Activated naive CD4-positive, alpha-beta T cell (primary cell): ENCODE measurements at places on chromosomes 16 and 17.

GRCh38 chr16:85600078-85600477 lies 13.0 kb upstream of the GSE1 start:
- DNase-seq, result no peak

DNA sequence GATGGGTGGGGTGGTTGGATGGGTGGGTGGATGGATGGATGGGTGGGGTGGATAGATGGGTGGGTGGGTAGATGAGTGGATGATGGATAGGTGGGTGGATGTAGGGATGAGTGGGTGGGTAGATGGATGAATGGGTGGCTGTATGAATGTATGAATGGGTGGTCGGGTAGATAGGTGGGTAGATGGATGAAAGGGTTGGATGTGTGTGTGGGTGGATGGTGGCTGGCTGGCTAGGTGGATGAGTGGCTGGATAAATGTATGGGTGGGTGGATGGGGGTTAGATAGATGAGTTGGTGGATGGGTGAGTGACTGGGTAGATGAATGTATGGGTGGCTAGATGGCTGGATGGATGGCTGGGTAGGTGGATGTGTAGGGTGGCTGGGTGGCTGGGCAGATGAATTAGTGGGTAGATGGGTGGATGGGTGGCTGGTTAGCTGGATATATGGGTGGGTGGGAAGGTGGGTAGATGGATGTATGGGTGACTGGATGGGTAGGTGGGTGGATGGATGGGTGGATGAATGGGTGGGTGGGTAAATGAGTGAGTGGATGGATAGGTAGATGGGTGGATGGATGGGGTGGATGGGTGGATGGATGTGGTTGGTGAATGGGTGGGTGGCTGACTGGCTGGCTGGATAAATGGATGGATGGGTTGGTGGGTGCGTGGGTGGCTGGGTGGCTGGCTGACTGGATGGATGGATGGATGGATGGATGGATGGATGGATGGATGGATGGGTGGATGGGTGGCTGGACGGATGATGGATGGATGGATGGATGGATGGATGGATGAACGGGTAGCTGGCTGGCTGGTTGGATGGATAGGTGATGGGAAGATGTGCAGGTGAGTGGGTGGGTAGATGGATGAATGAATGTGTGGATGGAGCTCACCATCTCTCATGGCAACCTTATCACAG lies 18.9 kb upstream of the GOSR2 start:
- DNase-seq, result no peak

- DNase-seq, result no peak
These were observed 467.8 kb downstream of the MAF start for GRCh38 chr16:79132701-79133100.

DNA sequence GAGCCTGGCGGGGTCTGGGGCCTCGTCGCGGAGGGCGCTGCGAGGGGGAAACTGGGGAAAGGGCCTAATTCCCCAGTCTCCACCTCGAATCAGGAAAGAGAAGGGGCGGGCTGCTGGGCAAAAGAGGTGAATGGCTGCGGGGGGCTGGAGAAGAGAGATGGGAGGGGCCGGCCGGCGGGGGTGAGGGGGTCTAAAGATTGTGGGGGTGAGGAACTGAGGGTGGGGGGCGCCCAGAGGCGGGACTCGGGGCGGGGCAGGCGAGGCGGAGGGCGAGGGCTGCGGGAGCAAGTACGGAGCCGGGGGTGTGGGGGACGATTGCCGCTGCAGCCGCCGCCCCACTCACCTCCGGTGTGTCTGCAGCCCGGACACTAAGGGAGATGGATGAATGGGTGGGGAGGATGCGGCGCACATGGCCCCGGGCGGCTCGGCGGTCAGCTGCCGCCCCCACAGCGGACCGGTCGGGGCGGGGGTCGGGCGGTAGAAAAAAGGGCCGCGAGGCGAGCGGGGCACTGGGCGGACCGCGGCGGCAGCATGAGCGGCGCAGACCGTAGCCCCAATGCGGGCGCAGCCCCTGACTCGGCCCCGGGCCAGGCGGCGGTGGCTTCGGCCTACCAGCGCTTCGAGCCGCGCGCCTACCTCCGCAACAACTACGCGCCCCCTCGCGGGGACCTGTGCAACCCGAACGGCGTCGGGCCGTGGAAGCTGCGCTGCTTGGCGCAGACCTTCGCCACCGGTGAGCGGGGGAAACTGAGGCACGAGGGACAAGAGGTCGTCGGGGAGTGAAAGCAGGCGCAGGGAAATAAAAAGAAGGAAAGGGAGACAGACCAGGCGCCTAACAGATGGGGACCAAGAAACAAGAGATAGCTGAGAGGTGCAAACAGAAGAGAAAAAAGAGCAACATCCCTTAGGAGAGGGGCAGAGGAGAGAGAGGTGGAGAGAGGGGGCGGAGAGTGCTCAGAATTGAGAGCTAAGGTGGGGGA lies at the start of gene PNMT:
Gene PNMT (plus strand): TSS at position 509 of the 980 bp plus-strand sequence. CDS start 23 bp downstream, at position 532.
- DNase-seq, result peak; percentile 59

DNA sequence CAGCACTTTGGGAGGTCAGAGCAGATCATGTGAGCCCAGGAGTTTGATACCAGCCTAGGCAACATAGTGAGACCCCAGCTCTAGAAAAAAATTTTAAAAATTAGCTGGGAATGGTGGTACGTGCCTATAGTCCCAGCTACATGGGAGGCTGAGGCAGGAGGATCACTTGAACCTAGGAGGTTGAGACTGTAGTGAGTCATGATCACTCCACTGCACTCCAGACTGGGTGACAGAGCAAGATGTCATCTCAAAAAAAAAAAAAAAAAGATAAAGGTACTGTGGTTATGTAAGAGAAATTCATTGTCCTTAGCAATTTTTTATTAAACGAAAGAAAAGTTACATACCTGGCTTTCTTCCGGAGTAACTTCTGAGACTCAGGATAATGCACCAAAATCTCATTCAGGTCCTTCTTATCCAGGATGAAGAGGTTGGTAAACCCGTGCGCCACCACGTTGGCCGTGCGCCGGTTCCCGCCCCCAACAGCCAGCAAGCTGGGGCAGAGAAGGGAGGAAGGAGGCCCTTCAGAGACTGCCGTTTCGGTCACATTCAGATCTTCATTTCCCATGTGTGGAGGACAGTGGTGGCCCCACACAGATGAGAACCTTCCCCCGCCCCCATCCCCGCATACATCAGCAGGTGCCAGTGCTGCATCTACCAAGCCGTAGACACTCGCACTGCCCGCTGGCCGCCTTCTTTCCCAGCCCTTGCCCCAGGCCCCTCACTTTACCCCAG lies 73.7 kb downstream of the CNGB1 start:
- no peak for DNase-seq

DNA sequence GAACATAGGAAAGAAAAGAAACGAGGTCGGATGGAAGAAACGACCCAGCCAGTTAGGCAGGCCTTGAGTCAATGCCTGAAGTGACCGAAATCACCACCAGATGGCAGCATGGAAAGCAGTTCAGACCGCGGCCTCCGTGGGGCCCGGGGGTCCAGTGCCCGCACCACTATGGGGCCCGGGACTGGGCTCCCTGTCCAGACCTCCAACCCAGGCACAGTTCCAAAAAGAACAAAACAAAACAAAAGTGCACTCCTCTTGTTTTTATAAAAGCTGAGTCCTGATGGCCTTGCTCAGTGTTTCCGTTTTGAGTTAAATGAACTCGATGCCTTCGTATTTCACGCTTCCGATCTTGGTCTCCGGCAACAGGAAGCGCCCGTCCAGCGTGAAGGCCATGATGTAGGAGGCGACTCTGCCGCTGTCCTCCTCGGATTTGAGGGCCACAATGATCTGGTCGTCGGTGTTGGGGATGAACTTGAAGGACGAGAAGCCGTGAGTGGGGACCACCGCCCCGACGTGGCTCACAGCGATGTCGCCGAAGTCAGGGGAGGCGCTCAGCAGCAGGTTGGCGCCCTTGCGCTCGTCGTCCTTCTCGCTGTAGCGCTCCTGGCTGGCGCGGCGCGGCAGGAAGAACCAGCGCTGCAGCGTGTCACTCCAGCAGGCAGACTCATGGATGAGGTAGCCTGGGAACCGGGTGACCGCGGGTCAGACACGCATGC lies 13.7 kb upstream of the LGALS3BP start:
- peak; percentile 44 for DNase-seq

DNA sequence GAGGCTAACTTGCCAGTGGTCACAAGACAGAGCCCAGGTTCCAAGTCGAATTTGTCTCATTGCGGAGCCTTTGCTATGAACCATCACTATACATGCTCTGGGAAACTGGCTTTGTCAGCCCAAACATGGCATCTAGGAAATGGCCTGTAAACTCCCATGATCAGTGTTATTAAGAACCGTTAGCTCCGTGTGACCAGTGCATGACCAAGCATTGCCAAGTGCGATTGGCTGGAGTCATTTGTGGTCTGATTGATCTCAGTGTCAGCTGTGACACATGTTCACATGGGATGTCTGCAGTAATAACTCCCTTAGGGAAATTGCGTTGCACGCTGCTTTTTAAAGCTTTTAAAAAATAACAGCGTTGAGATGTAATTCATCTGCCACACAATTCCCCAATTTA lies 18.6 kb upstream of the CDH3 start:
- no peak for DNase-seq

- DNase-seq, result no peak
These were observed 4.5 kb downstream of the CD79B start for GRCh38 chr17:63927464-63928171.

DNA sequence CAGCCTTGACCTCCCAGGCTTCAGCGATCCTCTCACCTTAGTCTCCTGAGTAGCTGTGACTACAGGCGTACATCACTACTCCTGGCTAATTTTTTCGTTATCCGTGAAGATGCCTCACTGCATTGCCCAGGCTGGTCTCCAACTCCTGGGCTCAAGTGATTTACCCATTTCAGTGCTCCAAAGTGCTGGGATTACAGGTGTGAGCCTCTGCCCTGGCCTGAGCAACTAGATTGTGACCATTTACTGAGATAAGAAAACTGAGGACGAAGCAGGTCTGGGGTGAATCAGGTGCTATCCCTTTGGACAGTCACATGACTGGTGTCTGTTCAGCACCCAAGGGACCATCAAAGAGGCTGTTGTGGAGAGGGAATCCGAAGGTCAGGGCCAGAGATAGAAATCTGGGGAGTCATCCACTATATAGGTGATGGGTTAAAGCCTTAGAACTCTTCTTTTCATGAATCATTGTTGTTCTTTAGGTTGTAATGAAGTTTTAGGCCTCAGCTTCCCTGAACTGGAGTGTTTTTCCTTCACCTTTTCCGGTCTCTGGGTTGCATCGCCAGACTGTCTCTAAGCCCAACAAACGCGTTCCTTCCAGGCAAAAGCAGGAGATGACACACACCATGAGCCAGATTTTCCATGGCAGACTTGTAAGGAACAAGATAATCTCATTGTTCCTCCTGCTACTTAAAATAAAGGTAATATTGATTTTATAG lies 62.5 kb downstream of the FTO start:
- DNase-seq, result no peak

GRCh38 chr16:4505356-4506147 lies 29.4 kb downstream of the HMOX2 start:
- peak; percentile 69 for DNase-seq

GRCh38 chr16:1874854-1875253 lies 2.9 kb upstream of the MEIOB start:
- DNase-seq, result no peak

GRCh38 chr16:69253870-69254341 lies 57.2 kb upstream of the VPS4A start:
- no peak for DNase-seq

DNA sequence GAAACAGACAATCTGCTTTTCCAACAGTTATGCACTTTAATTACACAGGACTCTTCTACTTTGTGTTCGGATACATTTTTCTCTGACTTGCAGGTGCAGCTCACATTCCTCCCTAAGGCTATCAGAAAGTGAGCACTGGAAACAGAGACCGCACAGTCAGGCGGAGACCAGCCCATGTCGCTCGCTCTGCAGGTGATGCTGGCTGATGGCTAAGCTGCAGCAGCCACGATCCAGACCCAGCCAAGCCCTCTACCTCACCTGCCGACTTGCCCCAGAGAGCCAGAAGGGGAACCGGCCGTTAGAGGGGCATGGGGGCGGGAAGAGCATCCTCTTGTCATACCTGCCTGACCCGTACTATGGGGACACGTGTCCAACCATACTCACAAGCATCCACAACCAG lies 33.8 kb downstream of the MAP1LC3B start:
- DNase-seq, result no peak

DNA sequence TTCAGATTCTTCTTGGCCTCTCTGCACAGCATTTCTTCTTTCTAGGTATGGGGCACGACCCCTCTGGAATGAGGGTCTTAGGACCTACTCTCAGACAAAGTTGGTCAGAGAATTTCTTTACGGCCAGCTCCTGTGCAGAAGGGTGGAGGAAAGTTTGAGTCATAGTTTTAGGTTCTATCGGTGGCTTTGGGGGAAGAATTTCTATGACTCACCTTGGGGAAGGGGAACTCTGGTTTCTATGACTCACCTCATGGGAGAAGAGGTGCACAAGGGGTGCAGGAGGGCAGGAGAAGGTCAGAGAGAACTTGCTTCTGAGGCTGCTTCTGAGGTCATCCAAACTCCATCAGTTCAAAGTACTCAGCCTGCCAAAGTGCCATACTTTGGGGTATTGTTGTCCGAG lies 2.5 kb upstream of the ABCC12 start:
- no peak for DNase-seq

DNA sequence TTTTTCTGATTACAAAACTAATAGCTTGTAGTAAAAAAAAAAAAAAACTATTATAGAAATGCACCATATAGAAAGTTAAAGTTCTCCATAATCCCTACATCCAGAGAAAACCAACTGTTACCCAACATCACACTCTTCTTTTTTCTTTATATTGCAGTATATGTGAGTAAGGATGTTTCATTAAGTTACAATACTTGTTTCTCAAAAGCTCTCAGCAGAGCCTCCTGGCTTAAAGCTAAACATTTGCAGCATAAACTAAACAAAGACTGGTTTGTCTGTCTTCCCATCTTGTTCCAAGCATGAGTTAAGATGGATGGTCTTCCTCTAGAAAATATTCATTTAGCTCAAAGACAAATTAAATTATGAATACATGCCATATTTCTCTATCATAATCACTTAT lies 25.2 kb downstream of the GRB2 start:
- no peak for DNase-seq

DNA sequence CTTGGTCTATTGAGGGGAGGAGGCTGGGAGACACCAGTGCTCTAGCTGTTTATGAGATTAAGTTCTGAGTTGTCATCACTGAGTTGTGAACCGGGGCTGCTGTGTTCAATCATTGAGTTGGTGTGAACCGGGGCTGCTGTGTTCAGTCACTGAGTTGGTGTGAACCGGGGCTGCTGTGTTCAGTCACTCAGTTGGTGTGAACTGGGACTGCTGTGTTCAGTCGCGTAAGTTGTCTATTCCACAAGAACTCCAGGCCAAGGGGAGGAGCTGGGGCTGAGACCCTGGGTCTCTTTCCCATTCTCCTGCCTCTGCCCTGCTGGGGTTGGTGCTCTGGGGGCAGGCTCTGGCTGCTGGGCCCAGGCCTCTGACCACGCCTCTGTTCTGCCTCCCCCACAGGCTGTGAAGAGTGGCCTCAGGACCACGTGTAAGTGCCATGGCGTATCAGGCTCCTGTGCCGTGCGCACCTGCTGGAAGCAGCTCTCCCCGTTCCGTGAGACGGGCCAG lies 24.5 kb downstream of the WNT9B start:
- DNase-seq, result no peak
